ENCODE measurements at places on chromosomes 16 and 17. TPM values are rescaled to one million over a fixed set of nuclear protein-coding genes. Genes with fewer than 3 reads are reported as not detected.

DNA sequence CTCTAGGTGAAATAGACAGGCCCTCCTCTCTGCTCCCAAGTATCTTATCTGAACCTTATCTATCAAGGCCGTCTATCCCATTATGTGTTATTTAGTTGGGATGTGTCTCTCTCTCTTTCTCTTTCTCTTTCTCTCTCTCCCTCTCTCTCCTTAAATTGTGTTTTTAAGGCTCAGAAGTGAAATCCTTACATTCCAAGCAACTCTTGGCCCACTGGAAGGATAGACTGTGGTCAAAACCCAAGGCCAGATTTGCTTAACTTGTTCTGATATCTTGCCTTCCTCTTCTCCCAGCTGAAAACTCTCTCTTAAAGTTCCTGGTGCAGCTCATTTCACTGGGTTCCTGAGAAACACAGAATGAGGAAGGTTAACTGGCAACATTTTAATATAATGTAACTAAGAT lies 14.7 kb downstream of the CDRT4 start:
- H3K36me3 ChIP-seq = no peaks in the 10 kb centered on the region
- no peaks in the 10 kb centered on the region for H3K27me3 ChIP-seq
- H3K27ac ChIP-seq = no peak overlapping the region
- no peak overlapping the region for H3K4me3 ChIP-seq
- peaks cover 2% of the 10 kb centered on the region for H3K4me1 ChIP-seq

- peak; percentile 74 for DNase-seq
- peaks cover 21% of the 10 kb centered on the region for H3K4me1 ChIP-seq
- H3K4me3 ChIP-seq = peak overlapping the region; percentile 94
- H3K27ac ChIP-seq = peak overlapping the region; percentile 100
- H3K36me3 ChIP-seq = peaks cover 8% of the 10 kb centered on the region
Observed at GRCh38 chr17:76725580-76726230, 701 bp downstream of the JMJD6 start.

GRCh38 chr16:4566144-4566543 lies 10.0 kb downstream of the C16orf96 start:
- no peaks in the 10 kb centered on the region for H3K4me1 ChIP-seq
- no peak overlapping the region for H3K27ac ChIP-seq
- no peaks in the 10 kb centered on the region for H3K27me3 ChIP-seq
- H3K36me3 ChIP-seq = no peaks in the 10 kb centered on the region
- H3K4me3 ChIP-seq = no peak overlapping the region

- H3K27me3 ChIP-seq = no peaks in the 10 kb centered on the region
- H3K4me1 ChIP-seq = no peaks in the 10 kb centered on the region
- H3K4me3 ChIP-seq = no peak overlapping the region
- no peaks in the 10 kb centered on the region for H3K36me3 ChIP-seq
- H3K27ac ChIP-seq = no peak overlapping the region
Observed at GRCh38 chr17:58484600-58484999, 3.6 kb downstream of the HSF5 start.

GRCh38 chr16:23066676-23067075 lies 82.6 kb downstream of the USP31 start:
- H3K27ac ChIP-seq = no peak overlapping the region
- no peak for DNase-seq
- H3K4me3 ChIP-seq = no peak overlapping the region
- H3K27me3 ChIP-seq = no peaks in the 10 kb centered on the region

GRCh38 chr16:22320572-22321339 lies 23.5 kb downstream of the POLR3E start:
- no peak for DNase-seq
- H3K36me3 ChIP-seq = peaks cover 7% of the 10 kb centered on the region
- no peak overlapping the region for H3K4me3 ChIP-seq
- no peak overlapping the region for H3K27ac ChIP-seq

DNA sequence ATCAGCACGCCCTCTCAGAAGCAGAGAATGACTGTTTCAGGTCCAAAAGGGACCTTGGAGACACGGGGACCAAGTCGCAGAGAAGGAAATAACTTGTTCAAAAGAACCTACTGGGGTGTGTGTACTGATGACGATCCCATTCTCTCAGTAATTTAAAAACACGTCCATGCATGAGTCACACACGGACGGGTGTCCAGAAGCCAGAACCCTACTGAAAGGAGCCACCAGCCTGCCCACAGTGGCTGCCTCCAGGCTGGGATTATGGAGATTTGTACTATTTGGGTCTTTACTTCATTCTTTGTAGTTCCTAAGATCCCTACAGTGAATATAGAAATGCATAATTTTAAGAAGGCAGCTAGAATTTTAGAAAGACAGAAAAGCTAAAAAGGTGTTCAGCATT lies 27.8 kb downstream of the TMEM204 start:
- H3K27ac ChIP-seq = no peak overlapping the region
- peaks cover 1% of the 10 kb centered on the region for H3K4me1 ChIP-seq
- H3K36me3 ChIP-seq = no peaks in the 10 kb centered on the region
- no peak for DNase-seq
- H3K4me3 ChIP-seq = no peak overlapping the region
- H3K27me3 ChIP-seq = no peaks in the 10 kb centered on the region

- no peaks in the 10 kb centered on the region for H3K4me1 ChIP-seq
- no peaks in the 10 kb centered on the region for H3K27me3 ChIP-seq
- DNase-seq = no peak
- H3K4me3 ChIP-seq = no peak overlapping the region
- no peak overlapping the region for H3K27ac ChIP-seq
- H3K36me3 ChIP-seq = no peaks in the 10 kb centered on the region
Observed at GRCh38 chr17:31472137-31472536, 80.7 kb downstream of the RAB11FIP4 start.

DNA sequence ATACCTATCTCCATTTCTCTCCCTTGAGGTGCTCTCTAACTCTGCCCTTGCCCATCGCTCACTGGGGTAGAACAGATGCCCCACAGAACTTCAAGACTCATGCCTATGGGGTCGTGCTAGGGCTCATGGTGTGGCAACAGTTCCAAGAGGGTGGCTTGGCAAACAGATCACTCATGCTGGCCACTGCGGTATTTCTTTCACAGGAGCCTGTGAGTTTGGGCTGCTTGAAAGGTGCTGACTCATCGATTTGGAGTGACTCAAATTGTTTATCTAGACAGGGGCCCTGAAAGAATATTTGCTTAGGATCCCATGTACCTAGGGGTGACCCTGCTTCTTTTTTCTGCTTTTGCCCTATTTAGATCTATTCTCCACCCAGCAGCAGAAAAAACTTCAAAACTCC lies 69.9 kb downstream of the IRX5 start:
- no peak overlapping the region for H3K27ac ChIP-seq
- H3K27me3 ChIP-seq = no peaks in the 10 kb centered on the region
- H3K4me3 ChIP-seq = no peak overlapping the region
- H3K36me3 ChIP-seq = no peaks in the 10 kb centered on the region
- no peak for DNase-seq

GRCh38 chr16:64417711-64418227 lies 704.1 kb downstream of the CDH11 start:
- DNase-seq = no peak
- no peaks in the 10 kb centered on the region for H3K4me1 ChIP-seq
- H3K27me3 ChIP-seq = no peaks in the 10 kb centered on the region
- H3K4me3 ChIP-seq = no peak overlapping the region
- H3K36me3 ChIP-seq = no peaks in the 10 kb centered on the region
- no peak overlapping the region for H3K27ac ChIP-seq

- no peaks in the 10 kb centered on the region for H3K36me3 ChIP-seq
- no peaks in the 10 kb centered on the region for H3K27me3 ChIP-seq
- H3K27ac ChIP-seq = no peak overlapping the region
- no peak for DNase-seq
Observed at GRCh38 chr17:30296499-30297080, 4.8 kb upstream of the BLMH start.

Gene GRB2
- 95.7 TPM for total RNA-seq

Gene UTP4
- total RNA-seq = 51.0 TPM

Gene PTX4
- not detected for total RNA-seq

Gene HSD11B2
- total RNA-seq = 11.4 TPM

Gene CHAD
- total RNA-seq = 0.51 TPM

Gene TSPAN10
- total RNA-seq = 2.5 TPM
